Fibroblast of skin of back (primary cell): ENCODE measurements at places on chromosomes 4 and X.
A peak's percentile ranks its signal among the peaks of the same experiment; 100 is the strongest.

DNA sequence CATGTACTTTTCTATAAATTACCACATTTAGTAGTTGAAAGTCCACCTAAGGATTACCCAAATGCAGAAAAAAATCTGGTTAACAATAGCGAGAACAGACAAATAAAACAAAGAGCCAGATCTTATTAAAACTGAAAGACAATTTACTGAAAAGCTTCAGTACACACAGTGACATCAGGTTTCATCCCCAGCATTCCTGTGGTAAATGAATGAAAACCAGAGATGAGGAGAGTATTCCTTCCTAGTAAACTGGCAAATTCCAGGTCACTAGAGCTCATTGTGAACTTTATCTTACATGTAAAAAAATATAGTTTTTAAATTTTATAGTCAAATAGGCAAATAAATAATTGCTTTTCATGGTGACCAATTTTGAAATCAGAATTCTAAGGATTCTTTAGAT is 1290.5 kb downstream of the ADGRL3 start:
- DNase-seq, result peak; percentile 1

GRCh38 chr4:109499513-109499912 is 60.5 kb upstream of the MCUB start:
- no peak for DNase-seq

- no peak for DNase-seq
Measured at GRCh38 chr4:7323872-7324650, 110.7 kb downstream of the PSAPL1 start.

- DNase-seq, result no peak
Measured at GRCh38 chr4:26802790-26803189, 57.9 kb upstream of the STIM2 start.

DNA sequence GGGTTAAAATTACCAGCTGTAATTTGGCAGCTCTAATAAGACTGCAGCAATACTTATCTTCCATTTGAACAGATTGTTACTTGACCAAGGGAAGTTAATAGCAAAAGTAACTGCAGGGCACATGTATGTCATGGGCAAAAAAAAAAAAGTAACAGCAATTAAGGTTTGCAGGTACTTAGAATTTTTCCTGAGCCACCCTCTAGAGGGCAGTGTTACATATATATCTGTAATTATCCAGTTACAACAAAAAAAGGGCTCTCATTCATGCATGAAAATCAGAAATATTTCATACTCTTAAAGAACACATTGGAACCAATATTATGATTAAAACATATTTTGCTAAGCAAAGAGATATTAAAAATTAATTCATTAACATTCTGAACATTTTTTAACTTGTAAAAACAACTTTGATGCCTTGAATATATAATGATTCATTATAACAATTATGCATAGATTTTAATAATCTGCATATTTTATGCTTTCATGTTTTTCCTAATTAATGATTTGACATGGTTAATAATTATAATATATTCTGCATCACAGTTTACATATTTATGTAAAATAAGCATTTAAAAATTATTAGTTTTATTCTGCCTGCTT is 25.1 kb downstream of the XIAP start:
- DNase-seq, result peak; percentile 24

- no peak for DNase-seq
Measured at GRCh38 chr4:86569103-86569870, 24.8 kb upstream of the PTPN13 start.
